ENCODE measurements at places on chromosomes 6 and 20.

- no peak overlapping the region for H3K27ac ChIP-seq
- peaks cover 3% of the 10 kb centered on the region for H3K27me3 ChIP-seq
- no peaks in the 10 kb centered on the region for H3K4me1 ChIP-seq
- no peaks in the 10 kb centered on the region for H3K36me3 ChIP-seq
- no peak for DNase-seq
- no peak overlapping the region for H3K4me3 ChIP-seq
Observed at GRCh38 chr6:142378138-142378875, 76.5 kb downstream of the ADGRG6 start.

- H3K4me1 ChIP-seq, result no peaks in the 10 kb centered on the region
- no peaks in the 10 kb centered on the region for H3K36me3 ChIP-seq
- no peak overlapping the region for H3K4me3 ChIP-seq
Observed at GRCh38 chr6:95099410-95099809, 477.9 kb upstream of the MANEA start.

- peaks cover 14% of the 10 kb centered on the region for H3K4me1 ChIP-seq
- no peaks in the 10 kb centered on the region for H3K27me3 ChIP-seq
- peak overlapping the region; percentile 0 for H3K27ac ChIP-seq
- no peak overlapping the region for H3K4me3 ChIP-seq
- DNase-seq, result no peak
Observed at GRCh38 chr6:56649053-56649769, 6.5 kb upstream of the DST start.

GRCh38 chr20:1423625-1424106, 30.8 kb upstream of the FKBP1A start:
- no peaks in the 10 kb centered on the region for H3K36me3 ChIP-seq
- H3K4me3 ChIP-seq, result no peak overlapping the region
- DNase-seq, result no peak
- H3K27me3 ChIP-seq, result no peaks in the 10 kb centered on the region
- no peak overlapping the region for H3K27ac ChIP-seq

- H3K27me3 ChIP-seq, result no peaks in the 10 kb centered on the region
- H3K4me3 ChIP-seq, result no peak overlapping the region
- peaks cover 49% of the 10 kb centered on the region for H3K4me1 ChIP-seq
- DNase-seq, result no peak
Observed at GRCh38 chr6:2737885-2738284, 12.8 kb downstream of the MYLK4 start.

All from psoas muscle (tissue), 8 donors.